CD4-positive, alpha-beta memory T cell (primary cell): ENCODE measurements at places on chromosomes 2 and 18. TPM values are rescaled to one million over a fixed set of nuclear protein-coding genes. Genes with fewer than 3 reads are reported as not detected.
A peak's percentile ranks its signal among the peaks of the same experiment; 100 is the strongest.

GRCh38 chr2:238929242-238930081 is 81.6 kb downstream of the TWIST2 start:
- no peak overlapping the region for H3K27ac ChIP-seq
- H3K27me3 ChIP-seq = no peaks in the 10 kb centered on the region

- H3K4me3 ChIP-seq = no peak overlapping the region
- no peak overlapping the region for H3K27ac ChIP-seq
- DNase-seq = no peak
- no peaks in the 10 kb centered on the region for H3K4me1 ChIP-seq
- H3K36me3 ChIP-seq = no peaks in the 10 kb centered on the region
Observed at GRCh38 chr2:137764646-137765045, 199.6 kb upstream of the HNMT start.

PUM2 gene
- total RNA-seq = 184 TPM

ATP8B1 gene
- total RNA-seq = not detected

GRCh38 chr2:33115196-33115595 is 168.4 kb downstream of the LTBP1 start:
- H3K4me1 ChIP-seq = no peaks in the 10 kb centered on the region
- H3K4me3 ChIP-seq = no peak overlapping the region
- no peak for DNase-seq
- H3K27me3 ChIP-seq = no peaks in the 10 kb centered on the region
- H3K27ac ChIP-seq = no peak overlapping the region
- no peaks in the 10 kb centered on the region for H3K36me3 ChIP-seq

GRCh38 chr2:120499784-120500495 is 154.0 kb downstream of the INHBB start:
- no peaks in the 10 kb centered on the region for H3K27me3 ChIP-seq
- no peak overlapping the region for H3K4me3 ChIP-seq
- no peaks in the 10 kb centered on the region for H3K4me1 ChIP-seq
- DNase-seq = no peak

- H3K4me3 ChIP-seq = no peak overlapping the region
- H3K36me3 ChIP-seq = no peaks in the 10 kb centered on the region
- DNase-seq = no peak
- no peaks in the 10 kb centered on the region for H3K4me1 ChIP-seq
Observed at GRCh38 chr2:101614127-101614759, 83.3 kb upstream of the MAP4K4 start.

PSMA8 gene
- total RNA-seq = 0.67 TPM

DNA sequence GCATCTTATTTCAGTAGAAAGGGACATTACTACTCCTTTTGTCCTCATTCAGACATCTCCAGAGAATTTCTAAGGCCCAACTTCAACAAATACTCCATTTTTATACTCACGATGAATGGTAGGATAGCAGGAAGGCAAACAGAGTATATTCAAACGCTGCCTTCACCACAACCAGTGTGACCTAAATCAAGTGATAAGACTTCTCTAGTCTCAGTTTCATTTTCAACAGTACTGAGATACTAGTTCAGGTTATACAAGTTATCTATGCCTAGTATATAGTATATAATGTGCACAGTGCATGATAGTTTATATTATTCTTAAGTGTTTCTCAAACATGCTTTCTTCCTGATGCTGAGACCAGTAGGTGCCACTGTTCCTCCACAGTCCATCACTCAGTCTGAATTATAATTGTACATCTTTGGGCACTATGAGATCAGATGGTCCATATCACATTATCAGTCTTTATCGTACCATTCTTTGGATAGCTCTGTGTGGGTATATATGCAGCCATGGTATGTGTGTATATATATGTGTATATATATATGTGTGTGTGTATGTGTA is 66.3 kb upstream of the RPE start:
- H3K27ac ChIP-seq = no peak overlapping the region
- H3K4me1 ChIP-seq = no peaks in the 10 kb centered on the region
- H3K4me3 ChIP-seq = no peak overlapping the region

RBKS gene
- total RNA-seq = 1.7 TPM

DNA sequence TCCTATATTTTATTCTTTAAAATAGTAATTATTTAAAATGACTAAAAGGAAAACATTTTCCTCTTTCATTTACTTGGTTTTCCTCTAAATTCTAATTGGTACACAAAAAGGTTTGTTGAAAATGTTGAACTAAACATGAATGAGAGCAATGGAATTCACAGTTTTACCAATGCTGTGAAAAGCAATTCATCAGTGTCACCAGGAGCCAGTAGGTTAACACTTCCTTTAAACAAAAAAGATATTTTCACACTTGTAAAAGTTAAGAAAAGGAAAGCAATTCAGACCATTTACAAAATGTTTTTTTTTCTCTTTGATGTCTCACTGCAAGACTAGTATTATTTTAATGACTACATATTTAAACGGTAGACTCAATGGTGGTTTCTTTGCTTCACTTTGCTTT is 341.6 kb downstream of the RIT2 start:
- DNase-seq = no peak
- H3K27me3 ChIP-seq = no peaks in the 10 kb centered on the region
- H3K27ac ChIP-seq = no peak overlapping the region
- no peaks in the 10 kb centered on the region for H3K4me1 ChIP-seq
- no peaks in the 10 kb centered on the region for H3K36me3 ChIP-seq
- no peak overlapping the region for H3K4me3 ChIP-seq

- no peaks in the 10 kb centered on the region for H3K27me3 ChIP-seq
- H3K36me3 ChIP-seq = no peaks in the 10 kb centered on the region
- H3K27ac ChIP-seq = peak overlapping the region; percentile 87
- H3K4me1 ChIP-seq = peaks cover 36% of the 10 kb centered on the region
- no peak overlapping the region for H3K4me3 ChIP-seq
Observed at GRCh38 chr2:3222636-3223035, 155.0 kb downstream of the EIPR1 start.

- H3K4me1 ChIP-seq = no peaks in the 10 kb centered on the region
- H3K4me3 ChIP-seq = no peak overlapping the region
- DNase-seq = no peak
- no peak overlapping the region for H3K27ac ChIP-seq
Observed at GRCh38 chr2:108813732-108814131, 27.2 kb downstream of the CCDC138 start.

DNA sequence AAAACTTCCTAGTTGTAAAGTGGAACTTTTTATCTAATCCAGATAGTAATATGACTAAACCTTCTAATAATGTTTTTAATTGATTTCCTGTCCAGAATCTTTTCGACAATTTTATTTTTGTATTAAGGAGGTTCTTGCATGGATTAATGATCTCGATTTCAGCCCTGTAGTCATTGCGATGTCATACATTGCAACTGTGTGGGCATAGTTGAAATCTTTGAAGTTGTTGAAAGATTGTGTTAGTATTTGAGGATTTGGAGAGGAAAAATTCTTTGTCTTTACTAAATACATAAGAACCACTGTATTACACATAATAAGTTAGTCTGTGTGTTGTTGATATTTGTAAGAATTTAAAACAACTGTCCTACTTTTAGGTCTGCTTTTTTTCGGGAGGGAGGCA is 31.1 kb downstream of the ACSL3 start:
- no peak overlapping the region for H3K4me3 ChIP-seq
- no peaks in the 10 kb centered on the region for H3K27me3 ChIP-seq
- H3K36me3 ChIP-seq = no peaks in the 10 kb centered on the region
- no peak for DNase-seq
- no peaks in the 10 kb centered on the region for H3K4me1 ChIP-seq

GPD2 gene
- total RNA-seq = 12.2 TPM

- no peak overlapping the region for H3K27ac ChIP-seq
- H3K27me3 ChIP-seq = no peaks in the 10 kb centered on the region
- H3K4me1 ChIP-seq = peaks cover 14% of the 10 kb centered on the region
- H3K4me3 ChIP-seq = no peak overlapping the region
Observed at GRCh38 chr2:26300234-26300925, 45.6 kb upstream of the SELENOI start.

DNA sequence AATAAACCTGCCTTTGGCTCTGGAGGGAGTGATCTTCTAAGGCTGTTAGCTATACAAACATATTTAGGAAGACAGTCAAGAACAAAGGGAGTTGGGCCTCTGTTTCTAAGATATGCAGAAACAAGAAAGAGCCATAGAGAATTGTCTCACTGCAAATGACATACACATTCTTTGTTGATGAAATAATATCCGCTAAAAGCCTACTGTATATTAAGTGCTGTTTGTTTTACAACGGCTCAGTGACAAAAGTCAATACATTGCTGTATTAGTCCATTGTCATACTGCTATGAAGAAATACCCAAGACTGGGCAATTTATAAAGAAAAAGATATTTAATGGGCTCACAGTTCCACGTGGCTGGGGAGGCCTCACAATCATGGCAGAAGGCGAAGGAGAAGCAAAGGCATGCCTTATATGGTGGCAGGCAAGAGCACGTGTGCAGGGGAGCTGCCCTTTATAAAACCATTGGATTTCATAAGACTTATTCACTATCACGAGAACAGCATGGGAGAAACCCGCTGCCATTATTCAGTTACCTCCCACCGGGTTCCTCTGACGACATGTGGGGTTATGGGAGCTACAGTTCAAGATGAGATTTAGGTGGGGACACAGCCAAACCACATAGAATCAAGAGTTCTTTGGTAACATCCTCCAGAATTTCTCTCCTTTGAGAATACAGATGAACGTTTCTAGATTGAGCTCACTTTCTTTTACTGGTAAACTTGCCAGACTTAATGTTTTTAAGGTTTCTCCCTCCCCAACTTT is 157.8 kb downstream of the PIK3C3 start:
- no peak for DNase-seq
- no peak overlapping the region for H3K27ac ChIP-seq
- no peaks in the 10 kb centered on the region for H3K36me3 ChIP-seq
- H3K27me3 ChIP-seq = no peaks in the 10 kb centered on the region
- H3K4me3 ChIP-seq = no peak overlapping the region

GRCh38 chr18:36465970-36466369 is 168.5 kb downstream of the FHOD3 start:
- H3K4me3 ChIP-seq = no peak overlapping the region
- no peaks in the 10 kb centered on the region for H3K4me1 ChIP-seq
- no peak overlapping the region for H3K27ac ChIP-seq
- DNase-seq = no peak

- no peak for DNase-seq
- H3K4me3 ChIP-seq = no peak overlapping the region
- H3K4me1 ChIP-seq = no peaks in the 10 kb centered on the region
- H3K27ac ChIP-seq = no peak overlapping the region
- H3K27me3 ChIP-seq = no peaks in the 10 kb centered on the region
Observed at GRCh38 chr2:208643145-208643544, 236.6 kb downstream of the PTH2R start.

- no peak overlapping the region for H3K27ac ChIP-seq
- no peak overlapping the region for H3K4me3 ChIP-seq
- no peak for DNase-seq
- H3K27me3 ChIP-seq = peaks cover 9% of the 10 kb centered on the region
- H3K4me1 ChIP-seq = peaks cover 14% of the 10 kb centered on the region
Observed at GRCh38 chr2:127029350-127030051, 77.5 kb downstream of the BIN1 start.

GRCh38 chr18:48915626-48916425 is 34.9 kb downstream of the SMAD7 start:
- H3K4me3 ChIP-seq = no peak overlapping the region
- H3K27ac ChIP-seq = no peak overlapping the region
- no peak for DNase-seq
- no peaks in the 10 kb centered on the region for H3K27me3 ChIP-seq
- H3K36me3 ChIP-seq = peaks cover 4% of the 10 kb centered on the region

DNA sequence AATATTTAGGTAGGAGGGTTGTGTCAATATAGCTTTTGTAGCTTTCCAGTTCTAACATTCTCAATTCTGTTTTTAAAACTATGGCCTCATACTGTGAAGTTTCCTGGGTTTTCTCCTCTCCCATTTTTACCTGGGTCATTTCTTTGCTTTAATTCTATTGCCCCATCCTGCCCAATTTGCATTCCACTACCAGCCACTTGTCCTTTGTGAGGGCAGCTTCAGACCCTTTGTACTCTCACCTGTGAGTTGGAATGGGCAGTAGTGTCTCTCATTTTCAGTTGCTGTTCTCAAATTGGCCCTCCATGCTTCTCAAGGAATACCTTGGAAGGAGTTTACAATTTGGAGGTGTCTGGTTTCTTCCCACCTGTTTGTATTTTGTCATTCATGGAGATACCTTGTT is 108.4 kb downstream of the CAMKMT start:
- H3K4me3 ChIP-seq = no peak overlapping the region
- no peak overlapping the region for H3K27ac ChIP-seq
- no peaks in the 10 kb centered on the region for H3K27me3 ChIP-seq

SERPINB7 gene
- total RNA-seq = not detected

DNA sequence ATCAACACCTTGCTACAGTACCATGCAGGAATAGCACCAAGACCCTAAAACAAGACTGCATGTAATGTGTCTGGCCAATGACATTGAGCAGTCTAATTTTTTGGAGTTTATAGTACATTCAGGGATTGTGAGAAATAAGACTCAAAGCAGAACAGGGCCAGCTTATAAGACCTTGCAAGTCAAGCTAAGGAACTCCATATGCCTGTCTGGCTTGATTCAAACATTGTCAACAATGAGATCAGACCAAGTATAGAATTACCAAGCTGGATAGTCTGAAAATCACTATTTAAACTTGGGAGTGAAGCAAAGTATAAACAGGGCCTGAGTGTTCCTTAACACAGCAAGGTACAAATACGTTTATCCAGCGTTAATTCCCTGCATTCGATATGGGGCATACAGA is 370.9 kb downstream of the CNTNAP5 start:
- H3K4me1 ChIP-seq = no peaks in the 10 kb centered on the region
- no peaks in the 10 kb centered on the region for H3K27me3 ChIP-seq
- DNase-seq = no peak
- no peaks in the 10 kb centered on the region for H3K36me3 ChIP-seq
- H3K4me3 ChIP-seq = no peak overlapping the region

GRCh38 chr18:23877371-23877770 is 137.2 kb upstream of the TTC39C start:
- H3K36me3 ChIP-seq = no peaks in the 10 kb centered on the region
- DNase-seq = no peak
- peaks cover 11% of the 10 kb centered on the region for H3K4me1 ChIP-seq
- H3K4me3 ChIP-seq = no peak overlapping the region
- no peaks in the 10 kb centered on the region for H3K27me3 ChIP-seq

RGPD5 gene
- 71.8 TPM for total RNA-seq

DNA sequence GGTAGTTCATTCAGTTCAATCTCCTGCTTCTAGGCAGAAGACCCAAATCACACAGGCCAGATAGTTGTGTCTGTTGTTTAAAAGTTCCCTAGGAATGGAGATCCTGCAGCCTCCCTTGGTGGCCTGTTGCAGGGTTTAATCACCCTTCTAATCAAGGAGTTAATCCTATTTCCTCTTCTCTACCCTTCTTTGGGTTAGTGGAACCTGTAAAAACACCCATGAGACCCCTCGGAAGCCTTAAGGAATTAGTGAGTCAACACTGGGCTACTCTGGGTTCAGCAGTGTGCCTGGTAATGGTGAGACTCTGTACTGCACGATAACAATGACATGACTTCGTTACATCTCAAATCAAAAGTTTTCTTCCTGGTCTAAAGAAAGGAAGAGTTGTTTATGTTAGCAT is 217.6 kb upstream of the NRP2 start:
- no peaks in the 10 kb centered on the region for H3K36me3 ChIP-seq
- DNase-seq = no peak
- no peak overlapping the region for H3K4me3 ChIP-seq
- H3K4me1 ChIP-seq = no peaks in the 10 kb centered on the region

DSC3 gene
- not detected for total RNA-seq

FAM210A gene
- 10.2 TPM for total RNA-seq

CPS1 gene
- total RNA-seq = not detected
